ENCODE measurements at places on chromosomes 11 and 22.

GRCh38 chr22:32665676-32666075 is 135.8 kb upstream of the TIMP3 start:
- DNase-seq = no peak

DNA sequence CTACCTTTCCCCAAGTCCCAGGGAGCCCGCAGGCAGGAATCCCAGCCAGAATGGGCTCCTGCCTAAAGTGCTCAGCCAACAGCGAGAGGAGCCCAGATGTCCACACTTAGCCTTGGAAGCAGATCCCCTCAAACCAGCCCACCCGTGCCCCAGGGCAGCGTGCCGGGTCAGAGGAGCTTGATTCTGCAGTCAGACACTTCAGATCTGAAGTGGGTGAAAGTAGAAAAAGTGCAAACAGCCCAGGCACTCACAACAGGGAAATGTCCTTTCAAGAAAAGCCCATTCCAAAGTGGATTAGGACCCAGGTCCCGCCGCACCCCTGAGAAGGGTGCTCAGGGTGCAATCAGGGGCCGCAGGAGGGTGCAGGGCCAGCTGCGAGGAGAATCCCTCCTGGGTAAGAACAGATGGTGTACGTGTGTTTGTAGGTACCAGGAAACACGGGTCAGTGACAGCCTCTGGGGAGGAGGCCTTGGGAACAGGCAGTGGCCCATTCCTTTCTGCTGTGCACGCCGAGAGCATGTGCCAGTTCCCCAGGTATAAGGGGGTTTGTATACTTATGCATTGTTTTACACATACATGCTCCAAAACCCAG is 17.7 kb downstream of the ELFN2 start:
- no peak for DNase-seq

DNA sequence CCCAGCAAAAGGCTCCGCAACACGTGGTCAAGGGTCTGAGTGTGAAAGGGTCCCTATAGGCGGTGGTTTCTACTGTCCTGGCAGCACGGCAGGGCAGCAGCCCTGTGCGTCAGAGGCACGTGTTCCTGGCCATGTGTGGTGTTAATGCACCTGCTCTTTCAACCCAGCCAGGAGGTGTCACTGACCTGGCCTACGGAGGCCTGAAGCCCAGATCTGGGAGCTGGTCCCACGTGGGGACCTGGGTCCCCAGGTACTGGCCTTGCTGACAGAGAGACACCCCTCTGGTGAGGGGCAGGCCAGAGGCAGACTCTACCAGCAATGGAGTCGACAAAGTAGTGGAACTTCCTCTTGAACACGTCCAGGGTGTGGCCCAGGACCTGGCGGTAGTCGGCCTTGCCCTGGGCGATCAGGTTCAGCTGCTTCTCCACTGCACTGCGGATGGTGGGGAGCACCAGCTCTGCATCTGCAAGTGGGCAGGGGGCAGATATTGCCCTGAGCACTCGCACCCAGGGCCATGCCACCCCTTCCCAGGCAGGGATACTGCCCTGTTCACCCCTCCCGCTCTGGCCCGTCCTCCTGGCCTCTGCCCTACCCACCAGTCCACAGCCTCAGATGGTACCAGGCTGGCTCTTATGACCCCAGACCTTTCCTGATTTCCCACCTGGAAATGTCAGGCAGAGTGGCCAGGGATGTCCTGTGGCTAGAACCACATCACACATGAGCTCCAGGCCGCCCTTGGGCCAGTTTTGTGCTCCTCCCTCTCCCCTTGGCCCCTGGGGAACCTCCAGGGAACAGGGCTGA is 6.8 kb upstream of the PPM1F start:
- no peak for DNase-seq

GRCh38 chr11:64804346-64805210 is 1.6 kb upstream of the MAP4K2 start:
- no peak for DNase-seq

DNA sequence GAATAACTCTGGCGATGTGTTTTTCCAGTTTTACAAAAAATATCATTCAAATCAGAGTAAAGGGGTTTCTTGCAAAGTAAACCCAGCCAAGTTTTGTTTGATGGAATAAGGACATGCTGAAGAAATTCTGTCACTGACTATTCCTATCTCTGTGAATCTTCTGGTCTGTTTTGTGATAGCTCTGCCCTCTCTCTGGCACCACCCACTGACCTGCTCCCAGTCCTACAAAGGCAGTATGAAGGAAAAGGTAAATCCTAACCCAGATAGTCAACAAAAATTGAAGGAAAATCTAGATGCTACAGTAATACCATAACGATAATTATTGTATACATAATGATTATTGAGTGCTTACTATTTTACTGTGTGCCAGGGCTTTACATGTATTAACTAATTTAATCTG is 76.3 kb upstream of the TP53AIP1 start:
- no peak for DNase-seq

DNA sequence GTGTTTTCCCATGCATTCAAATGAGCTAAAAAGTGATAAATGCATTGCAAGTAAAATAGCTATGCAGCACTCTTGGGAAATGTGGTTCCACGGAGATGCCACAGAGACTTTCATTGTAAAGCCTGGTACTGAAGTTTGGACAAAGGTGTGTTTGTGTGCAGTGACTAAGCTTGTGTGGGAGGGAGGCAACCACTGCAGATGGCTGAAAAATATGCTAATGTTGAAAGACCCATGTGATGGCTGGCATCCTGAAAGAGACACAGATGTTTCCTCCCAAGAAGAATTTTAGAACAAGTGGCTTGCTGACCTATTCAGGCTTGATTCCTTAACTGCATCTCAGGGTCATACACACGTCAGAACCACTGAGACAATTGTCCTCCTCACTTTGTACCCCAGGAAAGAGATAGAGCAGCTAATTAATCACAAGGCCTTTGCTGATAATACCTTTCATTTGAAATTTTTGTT is 73.8 kb downstream of the FAM76B start:
- no peak for DNase-seq
